ENCODE measurements at places on chromosomes 2 and 18.

DNA sequence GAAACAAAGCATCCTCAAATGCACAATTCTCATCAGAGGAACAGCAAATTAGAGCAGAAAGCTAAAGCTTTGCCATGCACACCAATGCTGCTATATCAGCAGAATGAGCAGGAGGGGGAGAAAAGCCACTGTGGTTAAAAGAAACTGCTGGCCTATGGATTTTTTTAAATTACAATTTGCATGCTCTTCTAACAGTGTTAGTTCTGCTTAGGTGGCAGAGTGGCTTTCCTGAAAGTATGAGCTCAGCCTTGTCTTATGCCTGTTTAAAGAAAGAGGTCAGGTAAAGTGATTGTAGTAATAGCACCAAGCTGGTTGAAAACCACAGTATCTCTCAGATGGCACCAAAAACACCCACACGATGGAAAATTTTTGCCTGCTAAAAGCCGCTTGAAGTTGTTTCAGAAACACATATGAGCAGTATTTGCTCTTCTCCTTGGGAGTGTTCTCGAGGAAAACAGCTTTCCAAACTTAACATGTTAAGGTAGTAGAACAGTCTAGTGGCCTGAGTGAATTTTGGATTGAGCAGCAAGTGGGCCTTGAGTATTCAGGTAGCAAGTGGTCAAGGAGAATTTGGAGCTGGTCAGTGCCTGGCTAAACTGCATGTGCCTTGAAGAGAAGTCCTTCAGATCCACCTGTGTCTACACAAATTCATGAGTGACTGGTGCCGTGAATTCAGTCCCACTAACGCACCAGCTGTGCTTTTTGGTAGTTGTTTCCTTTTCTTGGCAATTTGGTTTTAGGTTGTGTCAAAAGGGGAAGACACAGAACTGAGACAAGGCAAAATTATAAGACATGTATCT lies 19.6 kb upstream of the NDUFV2 start:
- DNase-seq, result peak; percentile 75

- no peak for DNase-seq
Observed at GRCh38 chr2:225117051-225117716, 74.9 kb upstream of the DOCK10 start.

DNA sequence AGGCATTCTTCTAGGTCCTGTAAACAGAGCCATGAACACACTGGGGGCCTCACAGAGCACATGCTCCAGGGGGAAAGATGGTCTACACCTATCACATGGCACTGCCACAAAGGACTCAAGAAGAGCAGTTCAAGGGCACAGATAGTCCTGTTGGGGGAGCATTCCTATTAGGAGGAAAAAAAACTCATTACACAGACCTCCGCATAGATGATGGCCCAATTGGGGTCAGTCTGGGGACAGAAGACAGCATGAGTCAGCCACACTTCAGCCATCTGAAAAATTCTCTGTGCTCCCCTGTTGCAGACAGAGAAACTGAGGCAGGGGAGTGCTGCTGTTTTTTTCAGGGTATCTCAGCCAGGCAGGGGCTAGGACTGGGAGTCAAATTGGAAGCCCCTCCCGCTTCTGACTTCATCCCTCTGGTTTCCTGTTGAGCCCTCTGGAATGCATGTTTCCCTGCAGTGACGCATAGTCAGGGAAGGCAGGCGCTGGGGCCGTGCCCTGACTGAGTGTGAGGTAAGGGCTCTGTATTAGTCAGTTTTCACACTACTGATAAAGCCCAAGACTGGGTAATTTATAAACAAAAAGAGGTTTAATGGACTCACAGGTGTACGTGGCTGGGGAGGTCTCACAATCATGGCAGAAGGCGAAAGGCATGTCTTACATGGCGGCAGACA lies 67.9 kb downstream of the RHOB start:
- no peak for DNase-seq

DNA sequence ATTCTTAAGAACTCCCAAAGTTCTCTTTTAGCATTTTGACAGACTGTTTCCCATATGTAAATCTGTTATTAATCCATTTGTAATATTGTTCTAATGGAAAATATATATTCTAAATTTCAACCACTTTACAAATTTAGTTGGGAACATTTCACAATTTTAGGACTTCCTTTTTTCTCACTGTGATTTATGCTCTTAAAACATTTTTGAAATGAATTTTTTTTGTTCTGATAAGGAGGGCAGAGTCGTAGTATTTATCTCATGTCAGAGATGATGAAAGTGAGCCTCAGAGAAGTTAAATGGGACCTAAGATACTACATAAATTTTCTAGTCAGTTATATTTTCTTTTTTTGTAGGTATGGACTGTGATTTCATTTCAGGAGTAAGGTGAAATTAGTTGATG lies 26.6 kb downstream of the RASGRP3 start:
- no peak for DNase-seq

DNA sequence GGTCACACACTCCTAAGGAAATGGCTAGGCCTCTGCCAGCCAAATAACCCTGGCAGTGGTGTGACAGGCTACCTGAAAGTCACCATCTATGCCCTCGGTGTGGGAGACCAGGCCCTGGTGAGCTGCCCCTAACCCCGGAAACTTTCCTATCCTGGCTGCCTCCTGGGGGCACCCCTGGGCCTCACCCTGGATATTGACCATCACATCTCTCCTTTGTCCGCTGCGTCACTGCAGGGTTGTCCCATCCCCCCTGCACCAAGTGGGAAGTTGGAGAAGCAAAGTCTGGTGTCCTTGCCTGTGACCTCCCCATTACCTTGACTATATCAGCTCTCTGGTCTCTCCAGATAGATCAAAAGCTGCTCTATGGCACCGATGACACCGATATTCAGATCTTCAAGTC lies 18.8 kb downstream of the FER1L5 start:
- DNase-seq, result no peak

GRCh38 chr18:75206452-75207309 lies 2.3 kb downstream of the PTGR3 start:
- DNase-seq, result no peak

GRCh38 chr2:53903011-53903410 lies 43.2 kb upstream of the GPR75 start:
- DNase-seq, result no peak

DNA sequence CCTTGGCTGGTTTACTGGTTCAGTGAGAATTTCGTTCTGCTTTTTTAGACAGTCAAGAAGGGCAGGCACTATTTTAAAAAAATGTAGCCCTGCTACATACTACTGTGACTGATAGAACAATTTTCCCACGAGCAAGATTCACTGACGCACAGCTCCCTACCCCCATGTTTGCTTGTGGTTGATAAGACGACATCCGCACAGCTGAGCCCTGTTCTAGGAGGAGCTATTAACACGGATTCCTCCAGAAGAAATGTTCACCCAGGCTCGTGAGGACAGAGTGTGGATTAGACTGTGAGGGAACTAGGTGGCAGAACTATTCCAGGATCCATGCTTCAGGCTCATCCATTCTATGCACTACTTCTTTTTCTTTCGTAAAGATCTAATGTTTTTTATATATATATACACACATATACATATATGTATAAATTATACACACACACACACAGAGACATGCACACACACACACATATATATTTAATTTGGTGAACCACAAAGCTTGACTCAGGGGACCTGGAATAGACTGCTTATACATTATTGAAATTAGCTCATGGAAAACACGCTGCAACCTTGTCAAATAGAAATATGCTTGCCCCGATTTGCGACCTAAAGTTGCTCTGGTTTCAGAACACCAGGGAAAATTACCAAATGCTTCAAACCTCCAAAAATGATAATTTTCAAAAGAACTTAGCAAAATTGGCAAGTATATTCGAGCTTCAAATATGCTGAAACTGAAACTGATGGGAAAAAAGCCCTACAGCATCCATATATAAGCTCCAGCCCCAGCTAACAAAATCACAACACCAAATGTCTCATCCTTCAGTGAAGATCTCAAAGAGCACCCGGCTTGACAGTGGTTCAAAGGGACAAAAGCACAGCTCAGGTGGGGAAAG lies 370.4 kb downstream of the SOCS6 start:
- peak; percentile 70 for DNase-seq

GRCh38 chr18:9950289-9951016 lies 36.6 kb downstream of the VAPA start:
- no peak for DNase-seq

DNA sequence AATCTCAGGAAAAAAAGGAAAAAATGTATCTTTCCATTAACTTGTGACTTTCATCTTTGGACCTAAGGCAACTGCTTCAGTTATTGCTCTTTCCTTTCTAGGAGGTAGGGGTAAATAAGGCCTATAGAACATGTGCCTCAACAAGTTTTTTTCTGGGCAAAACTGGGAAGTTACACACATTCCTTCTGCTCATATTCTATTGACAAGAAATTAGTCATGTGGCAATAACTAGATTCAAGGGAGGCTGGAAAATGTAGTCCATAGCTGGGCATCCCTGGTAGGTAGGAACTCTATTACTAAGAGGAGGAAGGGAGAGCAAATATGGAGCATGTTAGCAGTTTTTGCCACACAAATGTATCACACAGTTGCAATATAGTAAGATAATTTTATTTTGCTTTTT lies 37.7 kb upstream of the NEMP2 start:
- DNase-seq, result no peak

- DNase-seq, result no peak
Observed at GRCh38 chr18:70151614-70152013, 53.9 kb downstream of the RTTN start.

- DNase-seq, result no peak
Observed at GRCh38 chr18:22368021-22368420, 49.7 kb downstream of the CTAGE1 start.

DNA sequence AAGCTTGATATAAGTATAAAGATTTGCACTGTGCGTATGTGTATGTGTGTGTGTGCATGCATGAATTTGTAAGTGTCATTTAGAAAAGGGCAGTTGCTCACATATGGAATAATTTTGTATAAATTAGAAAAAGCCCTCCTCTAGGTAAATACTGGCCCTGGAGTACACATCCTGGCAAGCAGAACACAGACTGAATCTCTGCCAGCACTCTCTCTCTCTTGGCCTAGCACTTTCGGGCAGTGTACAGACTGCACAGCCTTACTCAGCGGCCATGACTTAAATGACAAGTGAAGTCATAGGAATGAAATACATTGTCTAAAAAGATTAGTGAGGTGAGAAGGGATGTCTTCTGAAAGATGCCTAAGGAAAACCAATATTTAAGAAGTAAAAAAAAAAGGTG lies 214.1 kb downstream of the RDH14 start:
- DNase-seq, result no peak

- DNase-seq, result no peak
Observed at GRCh38 chr18:42641996-42642395, 473.5 kb downstream of the RIT2 start.

DNA sequence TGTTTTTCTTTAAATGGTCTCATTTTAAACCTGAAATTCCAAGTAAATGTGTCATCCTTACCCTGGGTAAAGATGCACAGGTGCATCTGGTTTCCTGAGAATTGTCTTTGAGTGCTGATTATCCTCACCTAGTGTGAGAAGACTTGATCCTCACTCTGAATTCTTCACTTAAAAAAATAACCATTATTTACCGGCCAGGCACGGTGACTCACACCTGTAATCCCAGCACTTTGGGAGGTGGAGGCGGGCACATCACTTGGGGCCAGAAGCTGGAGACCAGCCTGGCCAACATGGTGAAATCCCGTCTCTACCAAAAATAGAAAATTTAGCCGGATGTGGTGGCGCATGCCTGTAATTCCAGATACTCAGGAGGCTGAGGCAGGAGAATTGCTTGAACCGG lies 9.9 kb upstream of the WNT6 start:
- no peak for DNase-seq

- no peak for DNase-seq
Observed at GRCh38 chr2:241546771-241547498, 11.6 kb upstream of the BOK start.

GRCh38 chr18:25349926-25350487 lies 2.0 kb downstream of the ZNF521 start:
- DNase-seq, result no peak

DNA sequence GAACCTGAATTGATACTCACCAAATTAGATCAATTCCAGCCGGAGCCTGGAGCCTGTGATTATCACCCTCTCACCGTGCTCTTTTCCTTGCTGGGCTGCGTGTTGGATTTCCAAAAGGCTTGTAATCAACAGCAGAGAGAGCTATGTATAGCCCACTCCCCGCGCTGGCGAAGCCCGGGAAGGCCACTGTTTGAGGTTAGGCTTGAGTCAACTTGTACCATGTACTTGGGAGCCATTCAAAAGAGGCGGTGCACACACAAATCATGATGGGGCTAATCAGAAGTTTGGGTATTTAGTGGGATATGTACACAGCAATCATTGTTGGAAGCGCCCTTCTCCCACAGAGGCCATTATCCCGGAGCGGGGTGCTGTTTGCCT lies 151.6 kb downstream of the GLI2 start:
- no peak for DNase-seq

GRCh38 chr2:96830044-96830562 lies 13.7 kb downstream of the ANKRD23 start:
- no peak for DNase-seq

- DNase-seq, result no peak
Observed at GRCh38 chr2:208134928-208135586, 5.4 kb upstream of the CRYGC start.

GRCh38 chr2:27902098-27902497 lies 11.6 kb downstream of the BABAM2 start:
- no peak for DNase-seq

DNA sequence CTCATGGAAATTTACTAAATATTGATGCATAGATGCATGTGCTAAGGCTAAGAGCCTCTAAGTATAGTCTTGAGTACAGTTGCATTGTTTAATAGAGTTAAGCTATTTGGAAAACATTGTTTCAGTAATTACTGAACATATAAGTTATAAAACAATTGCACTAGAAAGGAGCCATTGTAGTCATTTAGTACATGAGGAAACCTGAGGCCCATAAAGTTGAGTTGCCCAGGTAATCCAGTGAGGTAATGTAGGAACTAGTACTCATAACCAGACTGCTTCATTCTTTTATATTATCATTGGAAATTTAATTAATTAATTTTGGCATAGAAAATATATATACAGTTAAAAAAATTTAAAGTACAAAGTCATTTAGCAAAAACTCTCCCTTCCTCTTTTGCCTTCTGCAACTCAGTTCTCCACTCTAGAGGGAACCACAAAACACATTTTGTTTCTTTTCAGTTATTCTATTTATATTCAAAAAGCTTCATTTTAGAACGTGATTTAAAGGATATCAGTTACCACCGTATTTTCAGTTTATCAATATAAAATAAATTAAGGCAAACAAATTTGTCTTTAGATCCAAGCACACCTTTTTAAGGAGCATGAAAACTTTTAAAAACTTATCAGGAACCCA lies 27.8 kb upstream of the TBR1 start:
- no peak for DNase-seq

GRCh38 chr2:78383576-78383975 lies 641.9 kb upstream of the REG3G start:
- no peak for DNase-seq

GRCh38 chr2:26335231-26335630 lies 10.7 kb upstream of the SELENOI start:
- no peak for DNase-seq

Data from activated effector memory CD4-positive, alpha-beta T cell treated with anti-CD3 and anti-CD28 coated beads, Interleukin-2, amount 50 U/mL, for 16 hours (primary cell).